ENCODE measurements at places on chromosomes 11 and 22.
A peak's percentile ranks its signal among the peaks of the same experiment; 100 is the strongest.

DNA sequence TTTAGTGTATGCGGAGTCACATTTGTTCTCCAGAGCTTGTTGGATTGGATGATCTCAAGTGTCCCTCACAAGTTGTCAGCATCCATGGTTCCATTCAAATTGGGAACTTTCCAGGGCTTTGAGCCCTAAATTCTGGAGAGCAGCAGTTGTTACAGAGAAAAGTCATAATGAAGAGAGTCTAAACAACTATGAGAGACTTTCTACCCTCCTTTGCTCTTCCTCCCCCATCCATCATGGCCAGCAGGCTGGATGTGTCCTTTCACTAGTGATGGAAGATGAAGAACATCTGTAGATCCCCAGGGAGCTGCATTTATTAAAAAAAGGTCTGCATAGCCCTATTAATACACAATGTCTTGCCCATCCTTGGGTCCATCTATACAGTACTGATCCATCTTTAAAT, 129.6 kb upstream of the TIMP3 start:
- DNase-seq: no peak

GRCh38 chr11:86514453-86514852, 139.8 kb downstream of the CCDC81 start:
- DNase-seq: no peak

DNA sequence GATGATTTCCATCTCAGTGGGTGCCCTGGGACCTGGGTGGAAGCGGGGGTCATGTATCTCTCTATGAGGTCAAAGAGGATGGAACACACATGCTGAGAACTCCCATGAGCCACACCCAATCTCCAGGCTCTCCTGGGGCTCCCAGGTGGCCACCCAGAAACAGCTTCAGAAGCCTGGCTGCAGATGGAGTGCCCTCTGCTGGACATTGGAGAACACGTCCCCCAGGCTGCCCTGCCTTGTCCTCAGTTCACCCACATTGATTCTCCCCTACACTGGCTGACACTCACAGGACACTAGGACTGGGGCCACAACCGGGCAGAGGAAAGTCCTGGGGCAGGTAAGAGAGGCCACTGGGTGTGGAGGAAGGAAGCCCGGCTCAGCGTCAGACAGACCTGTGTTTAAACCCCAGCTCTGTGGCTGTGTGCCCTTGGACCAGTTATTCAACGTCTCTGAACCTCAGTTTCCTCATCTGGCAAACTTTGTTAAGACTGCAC, 4.5 kb upstream of the NOL12 start:
- peak; percentile 80 for DNase-seq

DNA sequence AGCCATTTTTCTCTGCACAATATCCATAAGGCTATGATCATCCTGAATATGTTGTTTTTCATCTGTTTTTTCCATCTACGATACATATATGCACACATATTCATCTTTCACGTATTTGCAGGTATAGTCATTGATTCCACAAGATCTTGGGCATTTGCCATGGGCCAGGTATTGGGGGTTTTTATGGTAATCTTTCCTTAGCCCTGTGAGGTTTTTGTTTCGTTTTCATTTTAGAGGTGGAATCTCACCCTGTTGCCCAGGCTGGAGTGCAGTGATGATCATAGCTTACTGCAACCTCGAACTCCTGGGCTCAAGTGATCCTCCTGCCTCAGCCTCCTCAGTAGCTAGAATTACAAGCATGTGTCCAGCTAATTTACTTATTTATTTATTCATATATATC, 20.0 kb downstream of the CD6 start:
- no peak for DNase-seq

- DNase-seq: no peak
These were observed 4.6 kb downstream of the MALAT1 start for GRCh38 chr11:65503368-65503948.

GRCh38 chr22:20000246-20001081, 16.2 kb downstream of the ARVCF start:
- DNase-seq: no peak
